Activated T-cell treated with anti-CD3 and anti-CD28 coated beads for 4 hours (primary cell): ENCODE measurements at places on chromosomes 2 and 18.

- DNase-seq = no peak
These were observed 313.0 kb downstream of the RDH14 start for GRCh38 chr2:18247282-18248110.

DNA sequence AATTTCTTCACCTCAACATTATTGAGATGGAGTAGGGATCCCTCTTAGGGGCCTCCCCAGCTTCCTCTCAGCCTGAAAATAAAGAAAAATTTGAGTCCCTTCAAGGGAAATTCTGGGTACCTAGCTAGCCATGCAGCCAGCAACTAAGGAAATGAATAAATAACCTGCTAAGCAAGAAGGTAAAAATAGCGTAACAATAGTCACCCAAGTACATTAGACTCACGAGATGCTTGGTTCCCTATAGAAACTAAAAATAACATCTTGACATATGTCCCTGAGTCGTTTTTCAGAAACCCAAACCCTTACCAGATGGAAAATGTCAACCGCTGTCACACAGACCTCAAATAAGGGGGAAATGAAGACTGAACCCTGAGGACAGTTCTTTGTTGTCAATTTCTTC is 51.9 kb downstream of the CACNB4 start:
- DNase-seq = no peak

- no peak for DNase-seq
These were observed 634 bp downstream of the PTPRM start for GRCh38 chr18:7567474-7568425.

DNA sequence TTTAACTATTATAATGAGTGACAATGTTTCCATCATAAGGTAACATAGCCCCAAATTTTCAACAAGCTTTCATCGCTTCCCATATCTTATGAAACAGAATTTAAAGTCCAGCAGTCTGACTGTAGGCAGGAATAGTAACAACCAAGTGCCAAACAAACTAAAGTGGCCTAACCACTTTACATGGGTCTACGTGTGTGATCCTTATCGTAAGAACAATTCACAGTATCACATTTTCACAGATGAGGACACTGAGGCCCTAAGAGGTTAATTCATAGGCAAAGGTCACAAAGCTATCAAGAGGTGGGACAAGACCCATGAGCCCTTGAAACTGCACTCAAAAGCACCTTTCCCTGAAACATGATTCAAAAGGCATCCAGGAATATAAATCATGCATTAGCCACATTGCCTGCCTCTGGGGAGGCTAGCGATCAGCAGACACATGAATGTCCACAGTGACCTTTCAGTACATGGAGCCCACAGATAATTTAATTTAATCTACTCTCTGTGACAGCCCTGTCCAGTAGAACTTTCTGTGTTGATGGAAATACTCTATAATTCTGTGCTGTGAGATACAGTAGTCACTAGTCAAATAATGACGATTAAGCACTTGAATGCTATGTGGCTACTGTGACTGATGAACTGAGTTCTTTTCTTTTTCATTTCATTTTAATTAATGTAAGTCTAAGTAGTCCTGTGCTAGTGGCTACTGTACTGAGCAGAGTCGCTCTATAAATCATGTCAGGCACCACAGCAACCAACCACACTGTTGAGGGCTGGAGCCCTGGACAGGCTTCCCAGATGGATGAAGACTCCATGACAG is 30.3 kb downstream of the KIDINS220 start:
- no peak for DNase-seq
